ENCODE measurements at places on chromosomes 2 and 18.

GRCh38 chr2:60992985-60993392 is 24.5 kb upstream of the PEX13 start:
- DNase-seq, result peak; percentile 94

GRCh38 chr2:69947325-69947931 is 14.0 kb downstream of the ASPRV1 start:
- DNase-seq, result peak; percentile 56

DNA sequence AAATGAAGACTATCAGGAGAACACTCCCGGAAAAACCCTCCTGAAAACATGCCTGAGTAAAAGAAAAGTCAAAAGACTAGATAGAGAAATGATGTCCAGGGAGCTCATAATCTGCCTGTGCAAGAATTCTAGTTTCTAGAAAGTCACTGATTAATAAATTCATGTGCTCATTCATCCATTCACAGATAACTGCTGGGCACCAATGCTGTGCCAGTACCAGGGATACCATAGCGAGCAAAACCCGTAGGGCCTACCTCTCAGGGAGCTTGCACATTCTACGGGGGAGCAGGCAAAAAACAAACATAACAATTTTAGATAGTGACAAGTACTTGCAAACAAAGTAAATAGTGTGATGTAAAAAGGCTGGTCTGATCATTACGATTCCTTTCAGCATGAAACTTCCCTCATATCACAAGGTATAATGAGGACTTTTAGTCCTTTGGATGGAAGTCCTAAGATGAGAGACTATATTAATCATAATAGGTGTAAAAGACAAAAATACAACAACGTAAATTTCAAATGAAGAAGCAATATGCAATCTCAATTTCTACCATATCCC is 289.9 kb downstream of the AFF3 start:
- DNase-seq, result no peak

DNA sequence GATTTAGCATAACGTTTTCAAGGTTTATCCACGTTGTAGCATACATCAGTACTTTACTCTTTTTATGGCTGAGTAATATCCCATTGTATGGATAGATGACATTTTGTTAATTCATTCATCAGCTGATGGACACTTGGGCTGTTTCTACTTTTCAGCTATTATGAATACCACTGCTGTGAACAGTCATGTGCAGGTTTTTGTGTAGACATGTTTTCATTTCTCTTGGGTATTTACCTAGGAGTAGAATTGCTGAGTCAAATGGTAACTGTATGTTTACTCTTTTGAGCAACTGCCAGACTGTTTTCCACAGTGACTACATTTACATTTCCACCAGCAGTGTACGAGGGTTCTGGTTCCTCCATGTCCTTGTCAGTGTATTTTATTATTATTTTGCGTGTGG is 33.9 kb downstream of the COX7A2L start:
- DNase-seq, result no peak

GRCh38 chr2:26414311-26414710 is 12.6 kb downstream of the DRC1 start:
- DNase-seq, result peak; percentile 48

GRCh38 chr2:9366026-9366425 is 57.3 kb downstream of the ITGB1BP1 start:
- DNase-seq, result no peak

DNA sequence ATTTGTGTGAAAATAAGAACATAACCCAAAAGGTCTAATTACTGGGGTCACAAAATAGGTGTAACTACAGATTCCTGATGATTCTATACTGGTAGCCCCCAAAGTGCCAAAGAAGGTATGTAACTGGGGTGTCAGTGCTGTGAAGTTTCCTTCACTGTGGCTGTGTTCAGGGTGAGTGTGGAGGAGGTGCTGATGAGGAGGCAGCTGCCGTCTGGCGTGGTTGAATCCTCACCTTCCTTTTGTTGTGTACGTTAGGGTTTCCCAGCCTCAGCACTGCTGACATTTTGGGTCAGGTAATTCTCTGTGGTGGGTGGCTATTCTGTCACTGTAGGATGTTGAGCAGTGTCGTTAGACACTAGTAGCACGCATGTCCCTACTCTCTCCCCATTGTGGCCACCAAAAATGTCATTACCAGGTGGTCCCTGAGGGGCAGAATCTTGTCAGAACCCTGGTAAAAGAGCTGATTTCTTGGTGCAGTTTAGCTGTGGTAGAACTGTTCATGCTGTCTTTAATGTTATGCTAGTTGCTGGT is 31.5 kb downstream of the ADNP2 start:
- no peak for DNase-seq

DNA sequence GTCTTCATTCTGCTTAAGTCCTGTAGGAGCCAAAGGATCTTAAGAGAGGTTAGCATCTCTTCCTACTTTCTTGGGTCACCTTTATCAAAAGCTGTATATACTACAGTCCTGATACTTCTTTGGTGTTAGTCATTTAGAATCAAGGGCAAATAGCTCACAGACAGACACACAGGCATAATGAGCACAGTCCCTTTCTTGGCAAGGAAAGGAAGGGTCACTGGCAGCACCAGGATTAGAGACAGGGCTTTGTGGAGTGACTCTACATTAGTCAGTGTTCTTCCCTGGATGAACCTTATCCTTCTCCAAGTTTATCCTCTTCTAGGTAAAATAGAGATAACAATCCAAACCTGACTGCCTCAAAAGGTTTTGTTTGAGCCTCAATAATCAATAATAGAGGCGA is 40.0 kb upstream of the NCKAP5 start:
- no peak for DNase-seq

DNA sequence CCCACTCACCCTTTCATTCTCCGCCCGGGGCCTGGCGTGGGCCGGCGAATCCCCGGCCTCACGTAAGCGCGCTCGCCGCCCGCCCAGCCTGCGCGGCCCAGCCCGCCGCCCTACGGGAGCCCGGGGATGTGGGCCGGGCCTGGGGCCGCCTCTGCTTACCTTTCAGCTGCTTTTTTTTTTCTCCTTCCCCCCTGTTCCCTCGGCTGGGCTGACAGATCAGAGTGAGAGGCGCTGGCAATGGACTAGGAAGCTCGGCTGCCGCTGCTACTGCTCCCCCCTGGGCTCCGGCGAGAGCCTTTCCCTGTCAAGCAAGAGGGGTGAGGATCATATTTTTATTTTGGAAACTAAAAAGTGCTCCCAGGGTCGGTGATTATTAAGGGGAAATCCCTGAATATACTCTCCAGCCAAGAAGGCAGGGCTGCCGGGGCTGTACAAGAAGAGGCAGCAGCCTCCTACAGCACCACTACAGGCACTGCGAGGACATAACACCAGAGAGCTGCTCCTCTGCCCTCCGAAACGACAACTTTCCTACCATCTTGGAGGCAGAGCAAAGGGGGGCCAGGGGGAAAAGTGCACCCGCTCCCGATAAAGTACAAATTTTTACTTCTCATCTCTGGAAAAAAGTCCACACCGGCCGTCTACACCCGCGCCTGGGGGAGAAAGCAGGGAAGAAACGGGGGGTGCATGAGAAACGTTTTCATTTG is at the start of gene INO80D:
TSS of gene INO80D (minus strand) at position 433 of the 704 bp plus-strand sequence. CDS start 23,158 bp downstream, outside the sequence.
- peak; percentile 83 for DNase-seq

All from inflammatory macrophage treated with lipopolysaccharide for 1 hour (primary cell).